Uterus (tissue), 4 donors: ENCODE measurements at places on chromosomes 11 and 22. TPM values are rescaled to one million over a fixed set of nuclear protein-coding genes. Genes with fewer than 3 reads are reported as not detected.

USH1C gene
- 0.46 TPM for total RNA-seq

GGTLC2 gene
- not detected for total RNA-seq

ISX gene
- not detected for total RNA-seq

POU2AF1 gene
- not detected for total RNA-seq

GALNT18 gene
- 35.1 TPM for total RNA-seq

KRTAP5-9 gene
- not detected for total RNA-seq

- DNase-seq, result no peak
These were observed 2.2 kb downstream of the GANAB start for GRCh38 chr11:62644220-62644619.

DNA sequence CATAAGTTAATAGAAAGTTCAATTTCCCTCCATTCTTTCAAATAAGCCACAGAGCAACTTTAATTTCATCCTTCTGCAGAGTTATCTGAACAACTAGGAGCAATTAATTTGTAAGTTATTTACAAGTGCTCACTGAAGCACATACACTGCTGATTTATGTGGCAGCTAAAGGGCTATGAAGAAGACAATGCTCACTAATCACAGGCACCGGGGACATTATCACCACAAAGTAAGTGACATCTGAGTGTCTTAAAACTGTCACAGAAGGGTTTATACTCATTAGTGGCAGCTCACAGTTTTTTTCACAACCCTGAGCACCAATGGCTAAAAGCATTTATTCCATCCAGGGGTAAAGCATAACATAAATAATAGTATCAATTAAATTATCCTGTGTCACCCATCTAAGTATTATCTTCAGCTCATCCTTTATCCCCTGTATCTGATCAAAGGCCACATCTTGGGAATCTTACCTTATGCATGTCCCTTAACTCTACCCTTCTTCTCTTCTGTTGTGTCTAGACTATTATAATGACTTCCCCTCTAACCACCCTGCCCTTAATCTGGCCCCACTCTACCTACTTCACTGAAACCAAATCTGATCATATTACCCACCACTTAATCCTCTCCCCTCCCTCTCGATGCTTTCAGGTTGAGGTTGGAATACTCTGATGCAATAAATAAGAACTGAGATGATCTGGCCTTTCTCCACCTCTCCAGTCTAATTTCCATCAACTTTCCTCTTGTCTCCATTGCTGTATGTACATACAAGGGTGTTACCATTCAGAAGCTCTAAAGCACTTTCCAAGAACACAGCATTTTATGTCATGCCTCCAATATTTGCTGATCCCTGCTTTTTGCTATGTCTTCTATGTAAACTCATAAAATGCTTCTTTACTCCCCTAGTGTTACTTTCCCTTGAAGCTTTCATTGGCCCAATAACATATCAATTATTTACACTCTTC, 252.7 kb downstream of the CASP12 start:
- no peak for DNase-seq

- DNase-seq, result no peak
These were observed 63.4 kb downstream of the GRAMD1B start for GRCh38 chr11:123493349-123494063.

DNA sequence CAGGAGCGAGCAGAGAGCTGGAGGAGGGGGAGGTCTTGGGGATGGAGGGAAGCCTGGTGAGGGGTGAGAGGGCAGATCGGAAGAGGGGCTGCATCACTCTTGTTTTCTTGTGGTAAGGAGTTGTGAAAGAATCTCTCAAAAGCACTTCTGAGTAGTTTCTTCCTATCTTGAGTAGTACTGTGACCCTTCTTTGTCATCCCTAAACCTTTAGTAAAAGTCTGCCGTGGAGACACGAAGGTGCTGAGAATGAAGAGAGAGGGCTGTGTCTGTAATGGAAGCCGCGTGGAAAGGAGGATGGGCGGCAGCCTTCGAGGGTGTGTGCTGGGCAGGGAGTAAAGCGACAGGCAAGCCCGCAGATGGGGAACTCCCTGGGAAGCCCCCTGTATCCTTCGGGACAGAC, 237.8 kb downstream of the TBC1D22A start:
- DNase-seq, result no peak

DNA sequence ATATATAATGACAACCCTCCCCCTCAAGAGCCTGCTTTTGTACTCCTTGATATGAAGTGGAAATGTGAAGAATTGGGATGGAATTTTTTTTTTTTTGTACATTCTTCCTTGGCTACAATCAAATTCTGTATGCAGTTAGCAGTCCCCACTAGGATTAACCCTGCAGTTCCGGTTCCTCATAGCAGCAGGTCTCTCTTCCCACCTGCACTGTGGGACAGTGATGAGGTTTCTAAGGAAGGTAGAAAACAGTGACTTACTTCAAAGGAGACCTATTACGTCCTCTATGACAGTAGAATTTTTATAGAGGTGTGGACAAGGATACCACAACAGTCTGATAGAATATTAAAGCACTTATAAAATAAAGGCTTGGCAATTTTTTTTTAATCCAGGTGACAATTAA, 46.3 kb upstream of the ALKBH3 start:
- no peak for DNase-seq

GRCh38 chr22:33923660-33924246, 3.5 kb upstream of the LARGE1 start:
- DNase-seq, result peak; percentile 42

DNA sequence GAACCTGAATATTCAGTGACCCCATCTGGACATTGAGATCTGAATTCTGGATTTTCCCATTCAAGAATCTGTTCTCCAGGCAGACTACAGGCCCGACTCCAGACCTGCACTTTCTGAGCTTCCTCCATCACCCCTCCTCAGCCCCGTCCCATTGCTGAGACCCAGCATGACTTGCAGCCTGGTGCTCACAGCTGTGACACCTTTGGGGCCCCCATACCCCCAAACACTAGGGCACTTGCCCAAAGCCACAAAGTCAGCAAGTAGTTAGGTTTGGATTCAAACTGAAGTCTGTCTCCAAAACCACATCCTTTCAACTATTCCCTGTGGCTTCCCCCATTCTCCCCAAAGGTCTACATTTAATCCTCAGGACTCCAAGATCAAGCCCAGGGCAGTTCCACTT, 128.2 kb upstream of the ZBED5 start:
- no peak for DNase-seq

DNA sequence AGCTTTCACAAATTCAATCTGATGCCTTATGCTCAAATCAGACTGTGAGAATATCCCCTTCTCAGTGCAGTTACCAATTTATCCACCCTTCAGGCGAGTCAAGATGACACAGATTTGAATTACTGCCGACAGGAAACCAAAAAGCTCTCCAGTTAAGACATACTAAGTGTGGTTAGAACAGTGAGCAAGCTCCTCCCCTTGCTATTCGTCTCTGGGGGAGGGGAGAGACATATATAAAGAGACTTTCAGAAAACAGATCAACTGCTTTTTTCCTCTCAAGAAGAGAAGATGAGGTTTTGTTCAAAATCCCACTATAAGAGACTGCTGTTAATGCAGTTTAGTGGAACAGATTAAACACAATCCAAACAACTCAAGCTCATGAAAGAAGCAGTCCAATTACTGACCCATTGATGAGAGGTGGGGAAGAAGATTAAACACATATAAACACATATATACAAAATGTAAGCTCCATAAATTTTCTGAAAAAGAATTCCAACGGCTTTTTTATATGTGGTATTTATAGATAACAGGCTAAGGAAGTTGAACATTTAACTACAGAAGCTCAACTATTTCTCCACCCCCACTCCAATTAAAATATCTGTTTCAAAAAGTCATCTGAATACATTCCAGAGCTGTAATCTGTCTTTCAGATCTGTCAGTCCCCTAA, 102.7 kb downstream of the MRTFA start:
- no peak for DNase-seq

GRCh38 chr22:22195265-22196017, 49.1 kb upstream of the VPREB1 start:
- no peak for DNase-seq

DNA sequence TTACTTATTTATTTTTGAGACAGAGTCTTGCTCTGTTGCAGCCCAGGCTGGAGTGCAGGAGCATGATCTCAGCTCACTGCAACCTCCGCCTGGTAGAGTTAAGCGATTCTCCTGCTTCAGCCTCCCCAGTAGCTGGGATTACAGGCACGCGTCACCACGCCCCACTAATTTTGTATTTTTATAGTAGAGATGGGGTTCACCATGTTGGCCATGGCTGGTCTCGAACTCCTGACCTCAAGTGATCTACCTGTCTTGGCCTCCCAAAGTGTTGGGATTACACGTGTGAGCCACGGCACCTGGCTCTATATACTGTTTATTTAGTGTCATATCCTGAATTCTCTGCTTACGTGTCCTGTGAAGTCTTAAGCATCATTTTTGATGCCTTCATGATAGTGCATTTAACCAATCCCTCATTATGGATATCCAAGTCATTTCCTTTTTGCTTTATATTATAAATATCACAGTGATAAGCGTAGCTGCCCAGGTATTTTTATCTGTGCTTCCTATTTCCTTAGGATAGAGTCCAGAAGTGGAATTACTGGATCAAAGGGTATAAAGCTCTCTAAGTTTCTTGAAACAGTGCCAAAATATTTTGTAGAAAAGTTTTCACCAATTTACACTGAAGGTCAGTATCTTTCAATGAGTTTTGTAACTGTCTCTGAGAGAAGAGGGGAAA, 871 bp upstream of the SIDT2 start:
- no peak for DNase-seq

DNA sequence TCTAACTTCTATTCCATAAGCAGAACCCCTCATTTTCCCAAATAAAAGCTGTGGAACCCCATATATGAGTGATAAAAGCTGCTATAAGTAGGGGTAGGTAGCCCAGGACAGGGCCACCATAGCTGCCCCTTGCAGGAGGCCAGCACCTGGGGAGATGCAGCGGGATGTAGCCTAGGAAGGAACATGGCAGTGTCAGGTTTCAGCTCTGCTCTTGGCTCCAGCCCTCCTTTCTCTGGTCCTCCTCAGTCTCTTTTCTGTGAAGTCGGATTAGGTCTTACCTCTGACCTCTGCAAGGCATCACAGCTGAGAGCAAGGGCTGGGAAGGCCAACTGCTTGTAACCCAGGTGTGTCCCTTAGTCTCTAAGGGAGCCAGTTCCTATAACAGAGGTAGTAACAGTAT, 135.6 kb downstream of the NAV2 start:
- DNase-seq, result no peak

DNA sequence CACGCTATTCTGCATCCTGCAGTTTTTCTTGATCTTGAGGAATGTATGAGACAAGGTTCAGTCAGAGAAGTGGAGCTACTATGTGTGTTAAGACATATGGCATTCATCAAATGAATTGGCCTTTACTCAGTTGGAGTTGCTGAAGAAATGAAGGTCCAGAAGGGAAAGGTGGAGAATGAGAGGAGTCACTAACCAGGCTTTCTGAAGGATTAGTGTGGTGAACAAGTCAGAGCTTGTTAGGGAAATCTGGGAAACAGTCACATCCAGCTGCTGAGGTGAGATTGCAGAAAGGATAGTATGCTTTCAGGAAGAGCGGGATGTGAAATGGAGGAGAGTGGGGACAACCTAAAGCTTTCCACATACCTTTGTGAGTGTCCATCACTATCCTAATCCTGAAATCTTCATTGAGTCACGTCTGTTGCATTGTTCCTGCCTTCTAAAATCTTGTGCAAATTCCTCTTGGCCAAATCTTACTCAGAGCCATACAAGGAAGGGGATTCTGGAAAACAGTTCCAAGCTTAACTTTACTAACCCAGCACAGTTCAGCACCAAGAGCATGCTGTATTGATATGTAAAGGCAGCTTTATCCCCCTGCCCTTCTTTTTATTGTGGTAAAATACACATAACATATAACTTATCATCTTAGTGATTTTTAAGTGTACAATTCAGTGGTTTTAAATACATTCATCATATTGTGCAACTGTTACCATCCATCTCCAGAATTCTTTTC, 11.4 kb upstream of the PITPNB start:
- no peak for DNase-seq
